HTR-8/SVneo (cell line): ENCODE measurements at places on chromosomes 7 and 10.

GRCh38 chr7:70307544-70308106, 709.4 kb downstream of the AUTS2 start:
- DNase-seq = no peak

GRCh38 chr10:98128802-98129201, 5.7 kb upstream of the R3HCC1L start:
- no peak for DNase-seq

DNA sequence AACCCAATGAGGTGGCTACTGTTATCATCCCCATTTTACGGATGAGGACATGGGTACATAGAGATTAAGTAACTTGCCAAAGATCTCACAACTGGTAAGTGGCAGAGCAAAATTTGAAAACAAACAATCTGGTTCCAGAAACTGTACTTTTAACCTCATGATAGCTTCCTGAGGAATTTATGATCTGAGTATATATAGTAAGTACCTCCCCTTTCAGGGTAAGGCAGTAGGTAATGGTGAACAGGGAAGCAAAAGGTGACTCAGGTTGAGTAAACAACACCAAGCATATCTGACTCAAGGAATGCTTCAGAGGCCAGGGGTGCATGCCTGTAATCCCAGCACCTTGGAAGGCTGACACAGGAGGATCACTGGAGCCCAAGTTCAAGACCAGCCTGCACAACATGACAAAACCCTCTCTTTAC, 21.1 kb downstream of the KLLN start:
- no peak for DNase-seq

- DNase-seq = no peak
These were observed 26.6 kb upstream of the SNX10 start for GRCh38 chr7:26265065-26265464.

DNA sequence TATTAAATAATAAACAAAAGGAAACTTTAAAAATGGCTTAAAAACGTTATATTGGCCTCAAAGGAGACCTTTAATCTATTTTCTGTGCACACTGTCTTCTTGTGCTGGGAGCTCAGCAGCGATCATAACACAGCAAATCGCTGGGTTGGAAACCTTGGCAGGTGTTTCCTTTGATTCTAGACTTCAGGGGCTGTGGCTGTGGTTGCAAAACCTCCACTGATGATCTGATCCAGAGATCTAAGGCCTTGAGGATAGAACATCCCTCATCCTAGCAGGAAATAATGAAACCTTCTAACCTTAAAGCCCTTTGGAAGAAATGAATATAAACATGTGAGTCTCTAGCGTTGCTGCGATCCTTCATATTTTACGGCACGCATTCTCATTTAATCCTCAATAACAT, 29.8 kb downstream of the CDHR3 start:
- no peak for DNase-seq
